ENCODE measurements at places on chromosomes 5 and 9.
A peak's percentile ranks its signal among the peaks of the same experiment; 100 is the strongest.

DNA sequence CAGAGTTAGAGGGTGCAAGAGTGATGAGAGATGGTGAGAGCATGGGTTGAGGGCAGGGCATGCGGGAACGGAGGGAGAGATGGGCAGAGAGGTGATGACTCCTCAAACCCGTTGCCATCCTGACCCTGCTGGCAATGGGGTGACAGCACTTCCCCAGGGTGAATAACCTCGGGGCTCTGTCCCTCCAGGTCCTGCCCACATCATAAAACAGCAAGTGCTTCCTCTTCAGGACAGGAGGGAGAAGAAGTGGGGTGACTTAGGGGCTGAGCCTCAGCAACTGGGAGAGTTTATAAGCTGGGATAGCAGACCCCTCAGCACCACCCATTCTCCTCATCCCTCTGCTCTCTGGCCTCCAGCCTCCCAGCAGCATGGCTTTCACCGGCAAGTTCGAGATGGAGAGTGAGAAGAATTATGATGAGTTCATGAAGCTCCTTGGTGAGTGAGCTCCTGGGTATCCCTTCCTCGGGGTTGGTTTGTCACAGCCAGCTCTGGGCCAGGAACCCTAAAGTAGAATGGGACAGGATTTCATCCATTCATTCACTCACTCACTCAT, at the start of gene FABP6:
FABP6 (plus strand) TSS at position 317 of the 553 bp plus-strand sequence; CDS start at position 369, 52 bp downstream.
- DNase-seq = no peak

DNA sequence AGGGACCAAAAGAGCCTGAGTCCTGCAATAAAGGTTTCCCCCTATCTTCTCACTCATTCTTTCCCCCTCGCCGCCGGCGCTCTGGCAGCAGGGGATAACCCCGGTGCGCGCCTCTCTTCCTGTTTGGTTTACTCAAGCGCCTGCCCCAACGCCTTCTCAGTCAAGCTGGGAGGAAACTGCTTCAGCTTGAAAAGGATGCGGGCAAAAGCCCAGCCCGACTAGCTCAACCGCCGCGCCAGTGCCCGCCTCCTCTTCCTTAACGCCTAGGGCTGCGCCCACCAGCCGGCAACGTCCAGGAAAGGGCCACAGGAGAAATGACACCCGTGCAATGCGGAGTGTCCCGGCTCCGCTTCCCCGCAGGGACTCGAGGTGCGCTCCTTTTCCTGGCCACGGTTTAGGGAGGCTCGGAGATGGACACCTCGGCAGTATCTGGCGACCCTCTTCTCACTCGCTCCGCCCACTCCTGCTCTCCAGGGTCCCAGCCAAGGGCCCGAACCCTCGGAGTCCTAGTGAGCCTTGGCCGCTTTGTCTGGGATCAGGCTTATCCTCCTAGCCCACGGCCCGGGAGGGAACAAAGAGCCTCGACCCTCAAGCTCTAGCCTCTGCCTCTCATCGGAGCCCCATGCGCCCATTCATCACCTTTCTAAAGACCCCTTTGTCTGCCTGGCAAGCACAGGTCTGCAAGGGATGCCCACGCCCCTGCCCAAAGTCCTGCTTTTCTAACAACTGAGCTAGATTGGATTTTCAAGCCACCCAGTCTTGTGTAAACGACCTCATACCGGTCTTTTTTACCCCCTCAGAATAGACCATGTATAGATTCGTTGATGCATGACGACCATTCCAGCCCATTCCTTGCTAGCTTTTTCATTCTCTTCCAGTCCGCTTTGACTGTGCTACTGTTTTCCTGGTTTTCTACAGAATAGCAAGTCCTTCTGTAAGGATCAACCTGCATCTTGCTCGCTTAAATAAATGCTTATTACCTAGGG, 2.0 kb downstream of the ST8SIA4 start:
- DNase-seq = peak; percentile 44

- DNase-seq = no peak
Measured at GRCh38 chr5:134037160-134037559, 32.4 kb upstream of the VDAC1 start.

DNA sequence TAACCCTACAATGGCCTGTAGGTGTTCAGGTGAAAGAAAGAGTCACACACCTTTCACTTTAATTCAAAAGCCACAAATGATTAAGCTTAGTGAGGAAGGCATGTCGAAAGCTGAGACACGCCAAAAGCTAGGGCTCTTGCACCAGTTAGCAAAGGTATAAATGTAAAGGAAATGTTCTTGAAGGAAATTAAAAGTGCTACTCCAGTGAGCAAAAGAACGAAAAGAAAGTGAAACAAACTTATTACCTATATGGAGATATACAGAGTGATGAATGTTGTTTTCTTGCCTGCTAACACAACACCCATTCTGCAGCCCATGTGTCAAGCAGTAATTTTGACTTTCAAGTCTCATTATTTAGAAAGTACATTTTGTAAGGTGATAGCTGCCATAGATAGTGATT, 254.2 kb upstream of the SLC24A2 start:
- no peak for DNase-seq

DNA sequence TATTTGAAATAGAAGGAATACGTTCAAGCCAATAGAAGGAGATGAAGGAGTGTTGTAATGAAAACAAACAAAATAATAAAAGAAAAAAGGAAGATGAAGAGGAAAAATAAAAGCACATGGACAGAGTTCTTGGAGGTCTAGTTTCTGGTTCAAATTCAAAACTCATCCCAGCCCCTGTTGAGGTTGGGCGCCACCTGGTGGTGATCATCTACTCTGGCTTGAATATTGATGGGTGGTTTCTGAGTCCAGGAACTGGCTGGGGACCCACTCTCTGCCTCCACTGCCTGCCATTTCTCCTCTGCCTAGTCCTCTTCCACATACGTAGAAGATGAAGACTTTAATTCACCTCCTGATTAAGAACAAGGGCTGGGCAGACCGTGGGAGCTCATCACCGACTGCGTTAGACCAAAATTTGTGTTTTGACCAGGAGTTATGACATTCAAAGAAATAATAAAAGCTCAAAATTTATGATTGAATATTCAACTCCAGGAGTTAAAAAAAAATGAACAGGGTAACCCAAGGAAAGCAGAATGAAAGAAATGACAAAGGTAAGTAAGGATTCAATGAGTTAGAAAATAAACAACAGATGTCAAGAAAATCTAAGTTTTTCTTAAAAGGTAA, 99.0 kb upstream of the SLC1A3 start:
- DNase-seq = peak; percentile 65

GRCh38 chr9:128275198-128276007, at the start of gene GOLGA2:
Gene GOLGA2 (minus strand): TSS chr9:128276007. CDS start chr9:128275976, 31 bp downstream.
- DNase-seq = no peak

GRCh38 chr9:19441730-19442129, 32.9 kb downstream of the ACER2 start:
- no peak for DNase-seq

- no peak for DNase-seq
Measured at GRCh38 chr9:79264511-79265355, 307.0 kb upstream of the TLE4 start.

DNA sequence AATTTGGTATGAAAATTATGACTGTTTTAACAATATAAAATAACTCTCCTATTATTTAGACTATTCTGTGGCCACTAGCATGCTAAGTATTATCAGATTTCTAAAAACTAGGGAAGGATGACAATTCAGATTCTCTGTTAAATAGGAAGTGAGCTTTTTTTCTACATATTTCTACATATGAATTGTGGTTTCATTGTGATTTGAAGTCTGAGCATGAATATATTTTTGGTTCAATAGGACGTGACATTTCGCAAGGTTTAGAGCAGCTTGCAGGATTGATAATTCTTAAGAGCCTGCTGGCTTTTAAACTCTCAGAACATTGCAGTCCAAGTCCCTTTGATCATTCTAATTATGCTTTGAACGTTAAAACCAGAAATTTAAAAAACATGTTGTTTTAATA, 82.9 kb downstream of the ADGRV1 start:
- no peak for DNase-seq

DNA sequence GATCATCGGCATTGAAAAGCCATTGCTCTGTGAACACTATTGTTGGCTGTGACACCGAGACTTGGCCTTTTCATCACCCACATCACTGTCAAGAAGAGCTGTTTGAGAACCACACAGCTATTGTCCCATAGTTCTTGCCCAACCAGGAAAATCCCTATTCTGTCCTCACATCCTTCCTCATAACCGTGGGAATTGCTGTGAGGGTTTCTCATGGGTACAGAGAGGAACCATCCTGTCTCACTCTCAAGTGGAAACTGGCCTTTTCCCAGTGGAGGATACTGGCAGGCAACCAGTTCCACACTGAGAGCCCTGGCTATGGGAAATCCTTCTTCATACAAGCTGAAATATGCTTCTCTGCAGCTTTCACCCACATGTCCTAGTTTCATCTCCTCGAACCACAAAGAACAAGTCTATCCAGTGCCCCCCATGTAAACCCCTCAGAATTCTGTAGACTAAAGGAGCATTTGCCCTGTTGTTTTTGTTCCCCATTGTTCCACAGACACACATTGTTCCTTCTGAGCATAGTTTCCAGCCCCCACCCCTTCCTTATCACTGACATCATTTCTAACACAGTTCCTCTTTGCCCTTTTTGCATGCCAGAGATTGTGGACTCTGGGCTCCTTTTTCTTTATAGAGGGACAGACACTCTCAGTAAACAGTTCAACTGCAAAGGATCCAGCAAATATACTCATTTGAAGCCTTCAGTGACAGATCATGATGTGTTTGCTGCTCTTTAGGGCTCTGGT, 57.8 kb upstream of the C5orf46 start:
- no peak for DNase-seq

DNA sequence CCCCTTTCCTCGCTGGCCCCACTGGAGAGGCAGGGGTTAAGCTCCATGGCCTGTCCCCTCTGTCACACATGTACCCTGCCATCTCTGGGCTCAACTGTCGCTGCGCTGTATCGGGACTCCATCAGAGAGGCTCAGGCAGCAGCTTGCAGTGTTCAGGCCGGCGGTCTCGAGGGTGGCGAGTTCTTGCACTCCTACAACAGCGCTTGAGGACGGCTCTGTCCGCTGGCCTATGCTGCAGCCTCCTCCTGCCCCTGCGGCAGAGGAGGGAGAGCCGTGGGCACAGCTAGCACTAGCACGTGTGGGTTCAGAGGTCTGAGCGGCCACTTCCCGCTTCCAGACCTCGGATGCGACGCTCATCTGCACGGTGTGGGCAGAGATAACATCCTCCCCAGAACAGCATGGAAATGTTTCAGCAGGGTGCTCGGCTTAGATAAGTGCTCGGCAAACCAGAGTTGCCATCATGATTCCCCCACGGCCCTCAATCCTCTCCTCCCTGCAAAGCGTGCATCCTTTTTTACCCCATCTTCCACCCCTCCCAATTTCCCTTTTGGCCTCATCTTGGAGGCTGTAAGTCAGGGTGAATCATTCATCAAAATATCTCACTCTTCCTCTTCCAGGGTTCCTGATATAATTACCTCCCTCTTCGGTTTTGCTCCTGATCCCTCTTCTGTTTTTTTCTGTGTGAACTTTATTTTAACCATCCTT, 41.9 kb upstream of the FUBP3 start:
- DNase-seq = no peak

GRCh38 chr9:116383133-116383532, 229.5 kb downstream of the PAPPA start:
- DNase-seq = no peak

- no peak for DNase-seq
Measured at GRCh38 chr9:113612828-113613227, 149.3 kb downstream of the RGS3 start.

GRCh38 chr5:133783481-133783880, 171.1 kb upstream of the FSTL4 start:
- no peak for DNase-seq

GRCh38 chr5:132867046-132867451, 607 bp downstream of the UQCRQ start:
- DNase-seq = no peak

- DNase-seq = no peak
Measured at GRCh38 chr9:127970401-127971313, 10.1 kb downstream of the EEIG1 start.

DNA sequence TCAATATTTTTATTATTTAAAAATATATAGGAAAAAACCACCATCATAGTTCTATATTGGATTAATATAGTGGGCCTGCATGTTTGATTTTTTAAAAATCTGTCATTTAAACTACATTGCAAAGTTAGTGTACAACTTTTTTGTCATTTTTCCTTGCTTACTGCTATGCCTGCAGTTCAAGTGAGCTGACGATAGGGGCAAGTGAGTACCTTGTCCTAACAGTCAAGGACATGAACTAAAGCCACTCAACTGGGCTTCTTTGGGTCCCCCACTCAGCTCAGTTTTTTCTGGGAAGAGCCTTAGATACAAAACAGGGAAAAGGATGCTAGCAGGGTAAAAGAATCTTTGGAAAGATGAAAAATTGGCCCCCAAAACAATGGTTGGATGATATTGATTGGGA, 269.9 kb downstream of the MAN2A1 start:
- DNase-seq = no peak
